ENCODE measurements at places on chromosomes 12 and 14. TPM values are rescaled to one million over a fixed set of nuclear protein-coding genes. Genes with fewer than 3 reads are reported as not detected.

The SYNDIG1L gene
- total RNA-seq, result 0.71 TPM

The CYP27B1 gene
- total RNA-seq, result 2.2 TPM

The TBC1D30 gene
- total RNA-seq, result 5.6 TPM

The OAS3 gene
- total RNA-seq, result 13.0 TPM

The KITLG gene
- total RNA-seq, result 35.6 TPM

The GPR65 gene
- total RNA-seq, result not detected

The IL26 gene
- total RNA-seq, result not detected

The PRR13 gene
- total RNA-seq, result 142 TPM

The PTPRB gene
- total RNA-seq, result 1.2 TPM

The RFLNA gene
- total RNA-seq, result 57.4 TPM

The TMED10 gene
- 273 TPM for total RNA-seq

The RPS29 gene
- total RNA-seq, result 1,493 TPM

The LARP4 gene
- total RNA-seq, result 55.3 TPM
